CD4-positive, alpha-beta T cell treated with Interleukin-21 for 1 hour (primary cell): ENCODE measurements at places on chromosomes 2 and 18.
A peak's percentile ranks its signal among the peaks of the same experiment; 100 is the strongest.

DNA sequence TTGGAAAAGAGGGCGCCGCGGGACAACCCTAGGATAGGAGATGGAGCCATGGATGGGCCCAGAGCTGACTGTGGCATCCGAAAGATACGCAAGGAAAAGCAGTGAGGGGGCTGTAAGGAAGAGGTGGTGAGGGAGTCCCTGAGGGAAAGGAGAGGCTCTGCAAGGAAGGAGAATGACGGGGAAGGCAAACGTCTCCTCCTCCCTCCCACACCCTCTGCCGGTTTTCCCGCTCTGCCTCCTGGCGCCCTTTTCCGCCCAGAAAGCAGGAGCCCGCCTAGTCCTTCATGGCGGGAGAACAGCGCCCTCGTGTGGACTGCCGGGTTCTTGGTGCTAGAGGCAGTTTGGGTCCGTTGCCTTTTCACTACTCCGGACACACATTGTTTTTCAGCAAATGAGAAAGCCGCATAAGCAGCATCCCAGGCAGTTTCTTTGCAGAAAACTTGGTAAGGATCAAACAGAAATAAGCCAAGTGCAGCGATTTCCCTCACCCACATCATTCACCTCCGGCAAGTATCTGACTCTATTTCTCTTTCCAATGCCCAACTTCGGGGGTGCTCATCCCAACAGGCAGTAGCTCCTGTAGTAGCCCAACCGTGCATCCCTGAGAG is 200.4 kb downstream of the INO80D start:
- DNase-seq = peak; percentile 35

- DNase-seq = no peak
Measured at GRCh38 chr2:65532937-65533336, 100.5 kb upstream of the SPRED2 start.

DNA sequence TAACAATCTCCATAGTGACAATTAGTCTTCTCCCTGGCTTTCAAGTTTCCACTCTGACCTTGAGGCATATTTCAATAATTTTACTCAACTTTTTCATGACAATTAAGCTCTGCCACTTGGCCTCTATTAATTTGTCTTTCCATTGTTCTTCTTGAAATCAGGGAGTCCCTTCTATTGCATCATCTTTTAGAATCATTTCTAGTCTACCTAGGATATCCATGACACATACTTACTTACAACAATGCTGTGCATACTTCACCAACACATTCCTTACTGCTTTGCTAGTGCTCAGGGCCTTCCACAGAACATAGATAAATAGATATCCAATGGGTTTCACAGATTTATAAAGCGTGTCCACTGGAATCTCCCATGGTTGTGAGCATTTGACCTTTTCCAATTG is 331.5 kb upstream of the LRP1B start:
- no peak for DNase-seq

GRCh38 chr18:9392726-9393125 is 58.2 kb downstream of the TWSG1 start:
- no peak for DNase-seq

DNA sequence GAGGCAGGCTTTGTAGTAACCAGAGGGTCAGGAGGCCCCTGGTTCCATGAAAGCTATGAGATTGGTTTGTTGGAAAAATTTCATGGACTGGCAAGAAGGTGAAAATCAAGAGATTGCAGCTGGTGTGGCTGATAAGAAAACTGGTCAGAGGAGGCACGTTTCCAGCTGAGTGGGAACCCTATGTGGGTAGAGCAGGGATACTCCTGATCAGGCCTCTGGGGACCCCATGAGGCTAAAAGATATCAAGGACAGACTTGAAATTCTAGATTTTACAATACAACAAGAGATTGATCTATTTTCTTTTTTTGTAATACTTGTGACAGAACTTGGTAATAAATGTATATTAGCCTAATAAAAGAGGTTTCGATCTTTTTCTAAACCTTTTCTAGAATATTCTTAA is 1615.1 kb downstream of the DPP10 start:
- no peak for DNase-seq

GRCh38 chr2:46999857-47000678 is 84.5 kb upstream of the MCFD2 start:
- DNase-seq = no peak

DNA sequence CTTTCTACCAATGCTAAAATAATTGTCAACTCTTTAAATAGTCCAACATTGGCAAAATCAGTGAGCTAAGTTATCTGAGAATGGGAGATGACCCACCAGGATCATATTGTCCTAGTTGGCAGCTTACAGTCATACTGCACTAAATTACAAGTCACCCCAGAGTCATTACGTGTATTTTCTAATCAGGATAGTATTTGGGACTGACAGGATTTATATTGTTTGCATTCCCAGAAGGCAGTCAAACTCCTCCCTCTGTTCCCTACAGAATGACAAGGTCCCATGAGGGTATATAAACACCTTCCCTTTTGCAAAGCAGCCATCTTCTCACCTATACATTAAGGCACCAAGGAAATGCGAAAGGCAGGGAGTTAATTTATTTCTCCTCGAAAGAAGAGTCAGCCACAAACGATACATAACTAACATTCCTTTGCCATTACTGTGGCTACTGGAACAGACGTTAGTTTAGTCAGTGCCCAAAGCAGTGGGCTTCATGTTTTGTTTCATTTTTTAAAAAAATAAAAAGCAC is 125.3 kb downstream of the ANTXR1 start:
- no peak for DNase-seq

DNA sequence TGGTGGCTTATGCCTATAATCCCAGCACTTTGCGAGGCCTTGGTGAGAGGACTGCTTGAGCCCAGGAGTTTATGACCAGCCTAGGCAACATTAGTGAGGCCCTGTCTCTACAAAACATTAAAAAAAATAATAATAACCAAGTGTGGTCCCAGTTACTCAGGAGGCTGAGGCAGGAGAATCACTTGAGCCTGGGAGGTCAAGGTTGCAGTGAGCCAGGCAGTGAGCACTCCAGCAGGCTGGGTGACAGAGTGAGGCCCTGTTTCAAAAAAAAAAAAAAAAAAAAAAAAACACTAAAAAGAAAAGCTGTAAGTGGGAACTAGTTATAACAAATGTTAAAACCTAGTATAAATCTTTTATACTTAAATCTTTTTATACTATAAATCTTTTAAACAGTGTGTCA is 146.2 kb upstream of the ITGA4 start:
- DNase-seq = no peak

GRCh38 chr2:101704816-101705578 is 7.5 kb downstream of the MAP4K4 start:
- DNase-seq = no peak

GRCh38 chr2:229930656-229931055 is 8.4 kb downstream of the FBXO36 start:
- DNase-seq = no peak

DNA sequence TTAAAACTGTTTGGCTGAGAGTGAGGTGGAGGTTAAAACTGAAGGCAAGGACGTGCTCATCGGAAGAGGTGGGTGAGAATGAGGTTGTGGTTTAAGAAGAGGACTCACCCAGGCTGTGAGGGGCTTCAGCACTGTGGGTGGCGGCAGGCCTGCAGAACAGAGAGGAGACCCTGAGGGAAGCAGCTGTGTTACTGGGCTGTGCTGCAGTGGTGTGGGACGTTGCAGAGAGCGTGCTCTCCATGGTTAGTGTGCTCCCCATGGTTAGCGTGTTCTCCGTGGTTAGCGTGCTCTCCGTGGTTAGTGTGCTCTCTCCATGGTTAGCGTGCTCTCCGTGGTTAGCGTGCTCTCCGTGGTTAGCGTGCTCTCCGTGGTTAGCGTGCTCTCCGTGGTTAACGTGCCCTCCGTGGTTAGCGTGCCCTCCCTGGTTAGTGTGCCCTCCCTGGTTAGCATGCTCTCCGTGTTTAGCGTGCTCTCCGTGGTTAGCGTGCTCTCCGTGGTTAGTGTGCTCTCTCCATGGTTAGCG is 68.5 kb upstream of the NFATC1 start:
- DNase-seq = peak; percentile 3

DNA sequence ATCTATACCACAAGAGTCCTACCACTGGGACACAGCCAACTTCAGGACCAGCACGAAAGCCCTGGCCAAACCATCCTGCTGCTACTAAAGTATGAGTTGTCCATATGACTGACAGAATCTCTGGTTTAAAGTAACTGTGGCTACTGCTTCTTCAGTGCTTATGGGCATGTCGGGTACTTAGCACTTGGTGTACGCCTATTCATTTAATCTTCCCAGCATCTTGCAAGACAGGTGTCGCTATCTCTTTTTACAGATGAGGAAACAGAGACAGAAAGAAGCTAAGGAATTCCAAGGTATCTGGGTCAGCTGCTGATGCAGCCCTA is 203.4 kb upstream of the ID2 start:
- no peak for DNase-seq

GRCh38 chr2:155266109-155266508 is 567.6 kb downstream of the KCNJ3 start:
- DNase-seq = no peak

DNA sequence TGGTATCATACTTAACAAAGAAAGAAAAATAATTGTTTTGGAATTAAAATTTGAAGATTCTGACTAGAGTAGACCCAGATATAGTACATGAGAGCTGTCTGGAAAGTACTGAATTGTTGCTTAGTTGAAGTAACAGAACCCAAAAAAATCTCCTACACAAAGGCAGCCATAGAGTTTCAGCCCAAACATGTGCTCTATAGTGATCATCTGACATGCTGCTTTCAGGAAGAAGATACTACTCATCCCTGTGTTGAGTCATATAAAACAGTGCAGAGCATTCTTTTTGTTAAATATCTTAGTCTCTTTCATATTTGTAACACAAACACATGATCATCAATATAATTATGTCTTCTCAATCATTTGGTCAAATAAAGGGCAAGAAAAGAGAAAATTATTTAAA is 84.8 kb upstream of the PTPRM start:
- no peak for DNase-seq

DNA sequence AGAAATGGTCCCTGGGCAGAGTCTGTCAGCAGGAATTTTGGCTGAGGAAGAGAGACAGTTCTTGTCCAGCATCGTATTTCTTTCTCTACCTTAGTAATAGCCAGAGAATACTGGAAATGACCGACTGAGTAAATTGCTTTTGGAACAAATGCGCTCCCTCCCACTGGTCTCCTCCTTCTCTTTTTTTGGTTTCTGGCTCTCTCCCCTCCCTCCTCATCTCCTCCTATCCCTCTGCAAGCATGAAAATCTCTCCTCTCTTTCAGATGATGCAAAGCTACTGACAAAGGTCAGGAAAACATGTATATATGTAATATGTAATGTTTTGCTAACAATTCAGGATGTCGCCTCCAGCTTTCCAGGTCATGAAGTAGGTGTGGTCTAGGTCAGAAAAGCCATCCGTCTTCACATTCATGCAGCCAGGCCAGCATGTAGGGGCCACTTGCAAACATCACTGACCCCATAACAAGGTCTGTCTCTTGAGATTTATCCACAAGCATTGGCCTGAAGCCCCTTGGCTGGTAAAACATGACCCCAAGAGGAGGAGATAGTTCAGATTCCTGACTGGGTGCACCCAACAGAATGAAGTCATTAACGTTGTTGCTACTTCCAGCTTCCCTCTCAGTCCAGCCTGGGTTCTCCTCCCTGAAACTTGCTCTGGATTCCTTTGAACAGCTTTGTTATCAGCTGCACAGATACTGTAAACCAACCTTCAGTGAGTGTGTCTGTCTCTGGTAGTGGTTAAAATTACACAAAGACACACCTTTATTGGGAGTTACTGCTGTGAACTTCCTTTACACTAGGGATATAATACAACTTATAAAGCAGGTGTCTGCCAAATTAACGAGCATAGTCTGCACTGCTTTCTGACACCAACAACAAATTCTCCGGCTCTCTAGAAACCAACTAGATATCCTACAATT is 864.4 kb upstream of the KLHL29 start:
- DNase-seq = no peak

DNA sequence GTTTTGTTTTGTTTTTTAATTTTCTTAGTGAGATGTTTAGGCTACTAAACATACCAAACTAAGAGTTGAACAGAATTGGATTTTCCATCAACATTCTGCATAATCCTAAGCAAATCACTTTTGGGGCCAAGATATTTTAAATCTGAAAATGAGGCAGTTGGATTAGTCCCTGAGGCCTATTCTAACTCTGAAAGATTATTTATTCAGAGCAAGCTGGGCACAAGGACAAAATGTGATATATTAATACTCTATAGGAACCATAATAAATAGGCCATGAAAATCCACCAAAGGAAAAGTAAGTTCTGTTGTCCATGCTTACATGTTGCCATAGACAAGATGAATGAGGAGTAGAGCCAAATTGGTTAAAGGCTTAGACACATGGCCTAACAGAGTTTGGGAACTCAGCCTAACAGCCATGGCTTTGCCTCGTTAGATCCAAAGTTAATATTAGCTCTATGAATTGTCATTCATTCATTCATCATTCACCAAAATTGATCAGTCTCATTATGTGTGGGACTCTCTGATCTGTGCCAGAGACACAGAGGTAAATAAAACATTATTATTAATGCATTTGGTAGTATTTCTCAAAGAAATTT is 183.5 kb downstream of the SCG2 start:
- DNase-seq = no peak

GRCh38 chr2:83584672-83585071 is 874.4 kb downstream of the SUCLG1 start:
- DNase-seq = no peak

GRCh38 chr2:67165523-67165990 is 231.6 kb upstream of the ETAA1 start:
- DNase-seq = no peak

- DNase-seq = no peak
Measured at GRCh38 chr2:217366966-217367365, 507.1 kb upstream of the TNP1 start.

DNA sequence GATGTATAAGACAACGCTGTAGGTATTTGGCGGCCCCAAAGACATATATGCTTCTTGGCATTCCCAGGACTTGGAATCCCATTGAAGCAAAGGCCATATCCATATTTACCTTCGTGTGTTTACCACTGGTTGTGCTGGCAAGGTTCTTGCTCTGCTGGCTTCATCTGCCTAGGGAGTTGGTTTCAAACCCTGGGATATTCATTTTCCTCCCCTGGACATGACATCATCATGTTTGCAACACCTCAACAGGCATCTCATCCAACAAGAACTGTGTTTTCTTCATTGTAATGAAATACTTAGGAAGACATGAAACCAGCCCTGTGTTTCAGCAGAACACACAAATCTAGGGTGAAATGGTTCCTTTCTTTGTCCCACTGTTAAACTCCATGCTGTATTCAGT is 77.9 kb upstream of the PHLPP1 start:
- no peak for DNase-seq

GRCh38 chr2:83365476-83365875 is 1093.6 kb downstream of the SUCLG1 start:
- no peak for DNase-seq

- DNase-seq = no peak
Measured at GRCh38 chr2:150357770-150358467, 129.5 kb downstream of the RND3 start.

DNA sequence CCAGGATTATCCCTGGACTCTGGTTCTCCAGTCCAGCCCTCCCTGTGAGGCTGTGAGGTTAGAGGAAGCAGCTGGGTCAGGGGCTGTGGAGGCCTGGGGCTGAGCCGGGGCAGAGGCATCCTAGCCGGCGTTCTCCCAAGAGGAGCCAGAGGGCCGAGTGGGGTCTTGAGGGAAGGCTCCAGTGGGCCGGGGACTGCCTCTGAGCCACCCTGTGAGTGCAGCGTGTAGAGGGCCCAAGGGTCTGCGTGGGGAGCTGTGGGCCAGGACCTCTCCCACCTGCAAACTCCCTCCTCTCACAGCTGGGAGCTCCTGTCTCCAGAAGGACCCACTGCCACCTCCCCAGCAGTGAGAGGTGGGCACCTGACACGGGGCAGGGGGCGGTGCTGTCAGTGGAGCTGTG is 41.0 kb downstream of the GLI2 start:
- DNase-seq = no peak
